Cortex of kidney (tissue), 1 donor: ENCODE measurements at places on chromosomes 2 and 18.

DNA sequence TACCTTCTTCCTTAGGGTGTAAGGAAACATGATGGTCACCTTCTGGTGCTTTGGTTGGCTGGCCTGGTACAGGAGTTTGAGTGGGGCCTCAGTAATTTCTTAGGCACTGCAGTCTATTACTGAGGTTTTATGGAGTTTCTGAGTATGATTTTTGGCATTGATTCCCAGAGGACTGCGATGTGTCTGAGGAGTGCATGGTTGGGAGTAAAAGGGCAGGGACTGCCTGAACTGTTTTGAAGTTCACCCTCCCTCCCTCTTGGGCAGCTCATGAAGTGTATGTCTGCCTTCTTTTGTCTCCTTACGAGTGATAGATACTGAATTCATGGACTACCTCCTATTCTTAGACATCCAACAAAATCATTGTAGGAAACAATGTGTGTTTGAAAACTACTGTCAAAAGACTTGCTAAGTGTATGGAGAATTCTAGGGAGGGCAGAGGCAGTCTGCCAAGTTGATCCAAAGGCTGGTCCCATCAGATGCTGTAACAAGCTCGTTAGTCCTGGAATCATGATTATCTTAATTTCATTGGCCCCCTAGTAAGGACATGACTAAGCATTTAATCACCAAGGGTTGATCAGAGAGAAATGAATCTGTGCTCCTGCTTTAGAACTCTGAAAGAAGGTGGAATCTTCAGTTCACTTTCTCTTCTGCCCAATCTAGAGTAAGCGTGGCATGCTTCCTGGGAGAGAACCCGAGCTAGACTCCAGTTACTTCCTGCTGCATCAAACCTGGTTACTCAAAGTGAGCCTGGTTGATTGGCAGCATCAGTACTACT, 26.5 kb downstream of the LYPD6B start:
- no peak for DNase-seq

- no peak for DNase-seq
These were observed 823.1 kb downstream of the EPHA4 start for GRCh38 chr2:220748875-220749479.

DNA sequence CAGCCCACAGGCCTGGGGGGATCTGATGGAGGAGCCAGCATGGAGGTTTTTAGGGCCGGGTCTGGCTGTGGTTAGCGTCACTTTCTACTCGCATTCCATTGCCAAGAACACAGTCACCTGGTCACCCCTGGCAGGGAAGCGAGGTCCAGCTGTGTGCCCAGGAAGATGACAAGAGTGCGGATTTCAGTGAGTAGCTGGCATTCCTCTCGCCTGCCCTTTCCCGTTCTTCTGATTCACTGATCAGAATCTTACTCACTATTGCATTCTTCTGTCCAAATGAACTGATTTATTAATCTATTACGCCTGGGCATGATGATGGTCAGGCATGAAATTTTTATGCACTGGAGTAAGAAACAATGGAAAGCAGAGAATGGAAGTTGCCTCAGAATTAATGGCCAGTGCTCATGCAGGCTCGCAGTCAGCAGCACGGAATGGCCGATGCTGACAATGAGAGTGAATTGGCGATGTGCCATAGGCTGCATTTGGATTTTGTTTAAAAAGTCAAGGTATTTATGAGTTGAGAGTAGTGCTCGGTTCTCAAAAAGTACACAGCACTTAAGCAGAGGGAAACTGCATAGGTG, 76.4 kb upstream of the MGAT5 start:
- no peak for DNase-seq

GRCh38 chr18:79962311-79962710, 2.1 kb upstream of the HSBP1L1 start:
- DNase-seq, result no peak

GRCh38 chr2:767440-767839, 90.2 kb upstream of the TMEM18 start:
- no peak for DNase-seq

DNA sequence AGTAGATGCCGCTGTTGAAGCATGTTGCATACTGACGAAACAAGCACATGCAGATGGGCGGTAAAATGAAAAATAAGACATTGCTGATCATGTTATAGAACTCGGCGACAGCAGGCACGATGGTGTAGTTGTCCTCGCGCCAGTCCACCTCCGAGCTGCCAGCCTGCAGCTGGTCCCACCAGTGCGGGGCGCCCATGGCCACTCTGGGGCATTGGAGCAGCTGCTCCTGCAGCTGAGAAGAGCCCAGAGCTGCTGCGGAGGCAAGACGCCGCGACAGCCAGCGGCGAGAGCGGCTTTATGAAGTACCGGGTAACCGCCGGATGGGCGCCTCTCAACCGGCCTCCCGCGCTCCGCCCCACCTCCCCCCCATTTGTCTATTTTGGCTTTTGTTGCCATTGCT, 32.6 kb upstream of the ADAM23 start:
- DNase-seq, result no peak

- DNase-seq, result no peak
These were observed 43.9 kb downstream of the CLIP4 start for GRCh38 chr2:29159125-29159524.

DNA sequence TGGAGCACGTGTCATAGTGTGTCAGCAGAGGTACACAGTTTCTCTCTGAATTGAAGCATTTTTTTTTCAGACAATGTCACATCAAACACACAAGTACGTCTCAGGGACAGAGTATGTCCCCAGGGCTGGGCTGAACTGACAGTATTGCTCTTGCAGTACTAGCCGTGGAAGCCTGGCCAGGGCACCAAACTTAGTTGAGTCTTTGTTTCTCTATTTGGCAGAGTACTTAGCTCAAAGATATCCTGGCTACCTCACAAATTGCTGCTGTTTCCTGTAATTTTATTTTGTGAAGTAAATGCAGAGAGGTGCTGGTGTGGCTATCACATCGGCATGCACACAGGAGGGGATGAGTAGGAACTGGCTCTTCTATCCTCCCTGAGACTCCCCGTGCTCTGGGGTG, 691.6 kb upstream of the HS6ST1 start:
- no peak for DNase-seq

GRCh38 chr2:17793296-17793695, 23.0 kb upstream of the MSGN1 start:
- DNase-seq, result no peak

- DNase-seq, result no peak
These were observed 184.7 kb upstream of the LINC00305 start for GRCh38 chr18:64333584-64333983.

- DNase-seq, result no peak
These were observed 31.9 kb upstream of the EML4 start for GRCh38 chr2:42137125-42137841.

GRCh38 chr18:65093346-65093745, 657.5 kb upstream of the CDH7 start:
- no peak for DNase-seq

DNA sequence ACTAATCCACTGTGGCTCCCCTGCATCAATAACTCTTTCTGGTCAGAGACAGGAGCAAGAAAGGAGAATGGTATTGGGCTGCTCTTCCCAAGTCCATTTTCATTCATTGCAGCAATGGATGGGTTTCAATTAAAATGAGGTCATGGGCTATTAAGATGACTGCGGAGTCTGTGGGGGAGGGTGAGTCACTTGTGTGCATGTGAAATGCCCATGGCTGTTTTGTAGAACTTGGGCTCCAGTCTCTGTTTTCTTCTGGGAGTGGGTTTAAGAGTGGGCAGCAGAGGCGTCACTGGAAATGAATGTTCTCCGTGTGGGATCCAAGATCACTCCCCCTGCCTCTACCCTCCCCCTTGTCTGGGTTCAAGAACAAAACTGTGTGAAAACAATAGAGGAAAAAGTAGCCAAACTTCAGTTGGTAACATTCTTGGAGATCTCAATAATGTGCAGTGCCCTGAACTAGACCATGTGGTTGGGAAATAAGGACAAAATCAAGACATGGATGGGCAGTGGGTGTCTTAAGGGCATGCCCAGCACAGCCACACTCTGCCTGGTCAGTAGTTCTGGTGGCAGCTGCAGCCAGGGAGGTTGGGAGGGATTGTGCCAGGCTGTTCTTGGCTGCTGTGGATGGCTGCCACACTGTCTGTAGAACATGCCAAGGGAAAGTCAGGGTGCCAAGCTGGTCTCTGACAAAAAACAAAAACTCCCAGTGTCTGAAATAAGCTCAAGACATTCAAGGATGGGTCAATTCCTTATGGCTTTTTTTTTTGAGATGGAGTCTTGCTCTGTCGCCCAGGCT, 68.2 kb upstream of the CXCR4 start:
- DNase-seq, result no peak

DNA sequence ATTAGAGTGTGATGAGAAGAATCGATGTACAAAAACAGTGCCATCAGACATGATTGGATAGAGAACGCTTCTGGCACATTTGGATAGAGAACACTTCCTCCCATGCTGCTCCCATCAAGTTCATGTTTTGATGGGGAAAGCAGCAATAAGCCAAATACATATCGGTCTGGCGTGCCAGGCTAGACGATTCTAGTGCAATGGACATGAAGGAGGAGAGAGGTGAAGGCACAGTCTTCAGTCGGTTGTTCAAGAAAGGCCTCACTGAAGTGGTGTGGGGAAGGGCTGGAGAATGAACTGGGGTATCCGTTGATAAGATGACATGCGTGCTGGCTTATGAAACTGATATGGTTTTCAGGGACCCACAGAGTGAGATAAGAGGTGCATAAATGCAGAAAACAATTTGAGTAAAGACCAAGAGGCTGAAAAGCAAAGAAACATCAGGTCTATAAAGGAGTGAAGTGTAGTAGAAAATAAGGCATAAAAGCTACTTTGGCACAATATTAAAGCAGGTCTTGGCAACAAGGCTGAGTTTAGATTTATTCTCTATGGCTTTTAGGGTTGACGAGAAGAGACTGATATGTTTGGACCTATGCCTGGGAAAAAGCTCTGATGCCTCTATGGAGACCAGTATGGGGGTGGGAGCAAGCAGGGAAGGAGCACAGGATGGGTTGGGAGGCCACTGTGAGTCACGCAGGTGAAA, 117.6 kb upstream of the PIEZO2 start:
- DNase-seq, result no peak

GRCh38 chr2:133862400-133862977, 294.2 kb upstream of the NCKAP5 start:
- no peak for DNase-seq

GRCh38 chr2:199279146-199279545, 178.6 kb downstream of the SATB2 start:
- no peak for DNase-seq

- no peak for DNase-seq
These were observed 72.0 kb upstream of the EPB41L5 start for GRCh38 chr2:119940856-119941255.

DNA sequence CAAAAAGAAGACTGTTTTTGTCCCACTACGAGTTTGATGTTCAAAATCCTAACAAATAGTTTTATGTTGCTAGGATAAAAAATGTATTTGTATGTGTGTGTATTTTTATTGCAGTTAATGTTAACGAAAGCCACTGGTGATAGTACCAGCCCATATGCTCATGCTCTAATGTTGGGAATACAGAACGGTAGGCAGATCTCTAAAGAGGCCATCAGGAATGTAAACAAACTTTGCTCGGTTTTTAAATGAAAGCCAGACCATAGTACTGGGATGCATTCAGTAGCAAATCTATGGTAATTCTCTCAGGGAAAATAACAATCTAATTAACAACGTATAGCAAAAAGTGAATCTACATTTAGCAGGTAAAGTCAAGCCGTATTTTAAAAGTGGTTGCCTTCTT, 208.1 kb downstream of the NEDD4L start:
- DNase-seq, result no peak

GRCh38 chr2:170243118-170243837, 65.3 kb downstream of the MYO3B start:
- no peak for DNase-seq

DNA sequence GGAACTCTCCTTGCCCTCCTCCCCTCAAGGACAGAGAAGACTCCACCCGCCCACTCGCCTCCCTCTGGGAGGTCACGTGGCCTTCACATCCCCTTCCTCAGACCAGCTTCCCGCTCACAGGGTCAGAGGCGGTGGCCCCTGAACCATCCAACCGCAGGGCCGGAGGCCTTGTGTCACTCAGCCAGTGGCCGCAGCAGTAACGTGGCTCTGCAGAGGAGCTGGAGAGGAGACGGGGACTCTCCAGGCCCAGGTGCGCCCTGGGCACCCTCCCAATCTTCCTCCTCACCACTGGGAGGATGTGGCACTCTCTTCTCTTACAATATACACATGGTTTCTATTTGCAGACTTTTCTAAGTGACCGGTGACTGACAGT, 161.7 kb downstream of the TWIST2 start:
- DNase-seq, result no peak

DNA sequence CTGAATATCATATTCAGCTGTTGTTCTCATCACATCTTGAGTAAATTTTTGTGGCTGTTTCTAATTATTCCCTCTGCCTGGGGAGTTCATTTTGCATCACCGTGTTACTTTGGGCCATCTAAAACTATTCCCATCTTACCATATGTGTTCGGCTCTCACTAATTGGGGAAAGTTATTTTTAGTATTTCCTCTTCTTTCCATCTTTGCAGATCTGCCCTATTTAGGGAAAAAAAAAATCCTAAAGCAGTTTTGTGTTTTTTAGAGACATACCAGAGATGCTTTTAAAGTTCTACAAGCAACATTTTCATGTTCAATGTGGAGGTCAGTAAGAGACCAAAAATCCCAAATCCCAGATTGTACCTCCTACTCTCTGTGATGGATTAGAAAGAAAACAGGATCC, 111.3 kb upstream of the NDUFV2 start:
- DNase-seq, result no peak

- no peak for DNase-seq
These were observed 2.7 kb downstream of the CDH7 start for GRCh38 chr18:65753520-65753919.

- DNase-seq, result no peak
These were observed 6.2 kb downstream of the CPS1 start for GRCh38 chr2:210562502-210563080.

DNA sequence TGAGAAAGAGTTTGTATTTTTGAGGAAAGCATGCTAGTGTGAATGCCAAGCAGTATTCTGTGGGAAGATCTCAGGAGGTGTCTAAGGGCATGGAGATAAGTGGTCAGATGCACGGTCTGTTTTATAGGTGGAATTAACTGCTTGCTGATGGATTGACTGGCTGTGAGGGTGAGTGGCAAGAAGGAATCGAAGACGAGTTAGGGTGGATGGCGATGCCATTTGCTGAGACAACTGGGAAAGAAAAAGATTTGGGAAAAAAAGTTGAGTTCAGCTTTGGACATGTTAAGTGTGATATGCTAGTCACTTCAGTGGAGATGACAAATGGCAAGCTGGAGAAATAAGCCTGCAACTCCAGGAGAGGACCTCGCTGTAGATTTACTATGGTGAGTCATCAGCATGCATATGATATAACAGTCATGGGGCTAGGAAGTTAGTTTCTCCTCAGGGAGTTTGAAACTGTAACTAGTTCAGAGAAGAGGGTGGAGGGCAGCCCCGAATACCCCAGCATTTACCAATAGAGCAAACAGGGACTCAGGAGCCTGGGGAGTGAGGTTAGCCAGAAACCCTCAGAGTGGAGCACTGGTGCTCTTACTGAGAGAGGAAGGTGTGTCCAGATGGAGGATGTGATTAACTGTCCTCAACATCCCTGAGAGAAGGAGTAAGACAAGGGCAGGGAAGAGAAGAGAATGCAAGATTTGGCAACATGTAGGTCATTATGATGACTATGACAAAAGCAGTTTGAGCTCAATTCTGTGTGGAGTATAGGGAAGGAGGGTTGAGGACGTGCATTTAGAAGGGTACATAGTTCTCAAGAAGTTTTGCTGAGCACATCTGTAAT, 2.0 kb upstream of the HK2 start:
- DNase-seq, result no peak
